ENCODE measurements at places on chromosomes 7 and 10.
A peak's percentile ranks its signal among the peaks of the same experiment; 100 is the strongest.

- no peak for DNase-seq
Observed at GRCh38 chr7:143497008-143497795, 19.5 kb downstream of the TAS2R41 start.

DNA sequence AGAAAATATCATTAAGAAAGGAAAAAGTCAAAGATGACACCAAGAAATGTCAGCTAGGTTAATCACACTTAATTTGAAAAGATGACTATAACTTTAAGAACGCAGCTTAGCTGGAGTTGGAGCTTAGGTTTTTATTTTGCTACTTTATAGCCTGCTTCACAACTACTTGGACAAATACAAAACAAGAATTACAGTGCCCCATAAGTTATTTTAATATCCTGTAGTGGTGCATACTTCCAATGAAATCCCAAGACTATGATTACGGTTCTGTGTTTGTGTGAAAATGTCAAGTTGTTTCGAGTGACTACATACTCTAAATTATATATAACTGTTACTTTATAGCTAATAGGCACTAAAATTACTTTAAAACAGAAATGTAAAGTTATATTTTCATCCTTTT lies 244.6 kb upstream of the MGMT start:
- DNase-seq: no peak

- peak; percentile 33 for DNase-seq
Observed at GRCh38 chr10:100482181-100482833, 19.5 kb downstream of the WNT8B start.

- no peak for DNase-seq
Observed at GRCh38 chr10:14116837-14117236, 213.9 kb downstream of the FRMD4A start.

DNA sequence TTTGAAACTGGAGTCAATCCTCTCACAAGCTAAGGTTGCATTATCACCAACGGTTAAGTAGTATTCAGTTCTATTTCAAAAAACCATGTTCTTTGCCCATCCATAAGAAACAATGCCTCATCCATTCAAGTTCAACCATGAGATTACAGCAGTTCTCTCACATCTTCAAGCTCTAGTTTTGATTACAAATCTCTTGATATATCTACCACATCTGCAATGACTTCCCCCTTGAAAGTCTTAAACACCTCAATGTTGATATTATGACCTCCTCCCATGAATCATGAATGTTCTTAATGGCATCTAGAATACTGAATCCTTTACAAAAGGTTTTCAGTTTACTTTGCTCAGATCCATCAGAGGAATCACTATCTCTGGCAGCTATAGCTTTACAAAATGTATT lies 81.8 kb downstream of the JMJD1C start:
- no peak for DNase-seq

- no peak for DNase-seq
Observed at GRCh38 chr10:127207081-127207480, 10.7 kb upstream of the INSYN2A start.

- DNase-seq: no peak
Observed at GRCh38 chr10:78692071-78692470, 376.7 kb upstream of the ZMIZ1 start.

GRCh38 chr7:14690075-14690474 lies 212.5 kb downstream of the DGKB start:
- DNase-seq: no peak

DNA sequence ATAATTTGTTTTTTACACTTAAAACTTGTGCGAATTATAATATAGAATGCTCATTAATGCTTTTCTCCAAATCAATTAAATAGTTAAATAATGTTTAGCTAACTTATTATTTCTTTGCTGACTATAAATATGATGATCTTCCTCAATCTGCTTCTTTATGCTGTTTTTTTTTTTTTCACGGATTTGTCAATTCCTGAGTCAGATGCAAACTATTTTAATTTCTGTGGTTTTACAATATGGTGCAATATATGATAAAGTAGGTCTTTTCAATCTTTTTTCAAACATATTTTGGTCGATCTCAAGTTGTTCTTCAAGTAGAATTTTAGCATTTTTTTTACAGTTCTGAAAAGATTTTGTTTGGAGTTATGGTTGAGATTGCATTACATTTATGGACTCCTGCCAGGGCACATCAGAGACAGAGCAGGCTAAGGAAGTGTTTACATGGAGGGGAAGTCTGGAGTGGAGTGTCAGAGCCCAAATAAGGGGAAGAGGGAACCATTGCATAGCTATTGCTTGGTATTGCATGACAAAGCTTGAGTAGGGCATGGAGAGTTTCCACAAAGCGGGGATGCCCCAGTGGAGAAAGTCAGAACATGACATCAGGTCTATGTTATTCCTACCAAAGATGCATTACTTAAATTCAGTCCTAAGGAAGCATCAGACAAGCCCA lies 204.4 kb downstream of the OTUD1 start:
- peak; percentile 67 for DNase-seq

- no peak for DNase-seq
Observed at GRCh38 chr10:48600645-48601505, 4.0 kb downstream of the ARHGAP22 start.

GRCh38 chr10:10385831-10386230 lies 631.8 kb upstream of the CELF2 start:
- DNase-seq: no peak

DNA sequence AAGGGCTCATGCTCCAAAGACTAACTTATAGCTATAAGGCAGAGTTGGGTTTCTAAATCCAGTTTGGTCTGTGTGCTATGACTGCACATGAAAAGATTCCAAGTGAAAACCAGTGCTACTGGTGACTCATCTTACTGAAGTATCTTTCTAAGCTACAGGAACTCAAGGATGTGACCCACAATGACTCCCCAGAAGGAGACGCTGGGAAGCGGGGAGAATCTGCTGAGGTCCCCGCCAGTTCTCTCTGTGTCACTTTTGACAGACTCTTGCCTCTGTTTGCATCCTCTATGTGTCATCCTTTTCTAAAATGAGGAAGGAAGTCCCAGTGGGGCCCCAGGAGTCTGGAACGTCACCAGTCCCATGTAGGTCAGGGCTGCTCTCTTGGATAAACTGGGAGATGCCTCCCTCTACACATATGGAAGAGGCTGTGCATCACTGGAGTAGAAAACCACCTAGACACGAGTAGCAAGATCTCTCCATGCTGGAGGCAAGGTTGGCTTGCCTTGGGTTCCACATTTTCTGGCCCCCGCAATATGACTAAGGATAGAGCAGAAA lies 28.8 kb upstream of the GPR26 start:
- DNase-seq: no peak

DNA sequence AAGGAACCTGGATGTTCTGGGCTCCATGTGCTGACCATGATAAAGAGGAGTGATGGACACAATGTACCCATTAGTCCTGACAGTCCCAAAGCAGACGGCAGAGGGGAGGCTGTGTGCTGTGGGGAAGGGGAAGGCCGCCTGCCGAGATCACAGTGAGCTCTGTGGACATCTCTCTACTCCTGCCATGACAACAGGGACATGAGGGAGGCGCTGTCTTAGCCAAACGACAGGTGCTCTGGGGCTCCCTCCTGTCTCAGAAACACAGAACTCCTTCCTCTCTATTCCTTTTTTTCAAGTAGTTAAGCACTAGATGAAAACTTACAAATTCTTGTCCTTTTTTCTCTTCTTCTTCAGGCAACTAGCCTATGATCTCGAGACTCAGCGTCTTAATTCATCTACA lies 113.1 kb downstream of the RNF32 start:
- no peak for DNase-seq

- DNase-seq: no peak
Observed at GRCh38 chr10:108303149-108303548, 1138.6 kb upstream of the SORCS1 start.

GRCh38 chr10:103227416-103227815 lies 18.3 kb upstream of the RPEL1 start:
- no peak for DNase-seq

DNA sequence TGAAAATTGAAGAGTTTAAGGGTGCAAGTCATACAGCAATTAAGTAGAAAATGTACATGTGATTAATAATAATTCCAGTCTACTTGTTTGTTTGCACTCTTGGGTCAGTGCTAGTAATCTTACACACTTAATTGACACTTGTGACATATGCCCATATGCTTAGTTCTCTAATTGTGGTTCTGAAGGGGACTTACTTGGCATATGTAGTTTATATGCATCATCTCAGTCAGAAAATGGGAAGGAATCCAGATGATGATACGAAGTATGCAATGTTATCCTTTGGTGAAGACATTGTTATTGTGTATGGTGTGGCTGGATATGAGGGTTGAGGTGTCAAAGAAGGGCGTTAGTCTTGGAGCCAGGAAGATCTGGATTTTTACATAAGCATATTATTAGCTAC lies 193.5 kb upstream of the HDAC9 start:
- DNase-seq: no peak

GRCh38 chr10:97887399-97887798 lies 37.8 kb downstream of the GOLGA7B start:
- no peak for DNase-seq

DNA sequence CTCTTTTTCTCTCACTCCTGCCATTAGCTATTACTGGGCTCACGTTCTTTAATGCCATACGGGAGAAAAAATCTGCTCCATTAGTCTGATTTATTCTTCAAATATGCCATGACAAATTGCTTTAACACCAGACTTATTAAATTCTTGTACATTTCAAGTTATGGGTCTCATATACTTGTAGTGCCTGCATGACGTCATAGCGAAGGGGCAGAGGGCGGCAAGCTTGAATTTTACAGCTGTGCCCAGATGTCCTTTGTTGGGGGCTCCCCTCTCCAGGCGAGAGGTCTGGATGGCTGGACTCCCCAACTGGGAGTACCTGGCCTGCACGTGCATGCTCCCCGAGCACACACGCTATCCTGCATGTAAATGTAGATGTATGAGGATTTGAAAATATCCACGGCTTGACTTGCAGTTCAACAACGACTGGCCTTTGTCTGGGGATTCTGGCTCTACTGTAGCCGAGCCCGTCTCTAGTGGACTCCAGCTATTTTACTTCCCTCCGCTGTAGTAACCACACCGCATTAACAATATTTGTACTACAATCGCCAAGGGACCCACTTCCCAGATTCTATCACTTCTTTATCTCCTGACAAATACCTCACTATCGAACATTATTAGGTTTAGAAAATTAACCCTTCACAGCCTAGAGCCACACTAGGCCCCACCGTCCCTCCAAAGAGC lies 79.5 kb downstream of the EBF3 start:
- no peak for DNase-seq

- DNase-seq: no peak
Observed at GRCh38 chr10:86373828-86374227, 7.2 kb upstream of the GRID1 start.

DNA sequence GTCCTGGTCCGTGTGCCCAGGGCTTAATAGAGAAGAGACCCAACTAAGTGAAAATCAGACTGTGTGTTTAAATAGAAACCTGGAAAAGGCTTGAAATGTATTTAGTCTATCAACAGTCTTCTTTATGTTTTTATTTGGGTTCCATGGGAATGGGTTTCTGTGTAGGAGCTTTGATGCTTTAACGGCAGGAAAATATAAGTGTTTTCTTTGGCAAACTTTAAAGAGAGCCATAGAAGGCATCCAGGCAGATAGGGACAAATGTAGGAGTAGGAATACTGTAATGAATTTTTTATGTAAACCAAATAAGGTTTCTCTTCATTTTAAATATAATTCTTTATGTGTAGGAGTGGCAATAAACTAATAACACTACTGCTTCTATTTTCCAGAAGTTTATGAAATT lies 989.0 kb downstream of the GATA3 start:
- no peak for DNase-seq

DNA sequence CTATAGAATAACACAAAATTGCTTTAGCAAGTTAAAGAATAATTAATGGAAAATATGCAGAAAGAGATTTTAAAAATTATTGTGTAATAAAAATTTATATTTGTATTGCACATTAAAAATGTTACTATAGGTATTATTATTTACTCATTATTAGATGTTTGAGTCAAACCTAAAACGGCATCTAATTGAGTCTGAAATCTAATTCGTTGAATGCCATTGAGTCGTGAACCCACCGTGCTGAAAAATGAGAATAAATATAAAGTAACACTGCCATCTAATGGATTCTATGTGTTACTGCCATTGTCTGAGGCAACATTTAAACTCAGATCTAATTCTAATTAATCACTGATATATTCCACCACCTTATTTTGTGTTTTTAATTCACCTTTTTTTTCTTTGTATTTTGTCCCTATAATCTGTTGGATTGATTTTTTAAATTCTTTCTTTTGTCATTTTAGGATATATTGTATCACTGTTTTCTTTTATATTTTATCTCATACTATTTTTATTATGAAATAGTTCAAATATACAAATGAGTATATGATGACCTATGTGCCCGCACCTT lies 62.2 kb downstream of the SAMD9 start:
- no peak for DNase-seq

DNA sequence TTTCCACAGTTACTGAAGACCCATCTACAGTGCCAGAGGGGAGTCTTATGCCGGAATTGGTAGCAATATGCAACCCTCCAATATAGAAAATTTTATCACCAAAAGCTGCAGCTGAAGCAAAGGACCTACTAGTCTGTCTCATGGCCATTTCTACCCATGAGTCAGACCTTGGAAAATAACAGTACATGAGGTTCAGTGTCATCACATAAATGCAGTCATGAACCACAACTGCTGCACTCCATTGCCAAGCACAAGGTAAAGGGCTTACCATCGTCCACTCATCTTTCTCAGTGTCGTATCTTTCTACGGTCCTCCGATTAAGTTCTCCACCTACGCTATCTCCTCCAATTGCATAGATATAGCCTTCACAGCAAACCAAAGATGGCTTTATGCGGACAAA lies 21.8 kb downstream of the KBTBD2 start:
- DNase-seq: no peak

- no peak for DNase-seq
Observed at GRCh38 chr10:126736142-126736541, 65.6 kb upstream of the C10orf90 start.

DNA sequence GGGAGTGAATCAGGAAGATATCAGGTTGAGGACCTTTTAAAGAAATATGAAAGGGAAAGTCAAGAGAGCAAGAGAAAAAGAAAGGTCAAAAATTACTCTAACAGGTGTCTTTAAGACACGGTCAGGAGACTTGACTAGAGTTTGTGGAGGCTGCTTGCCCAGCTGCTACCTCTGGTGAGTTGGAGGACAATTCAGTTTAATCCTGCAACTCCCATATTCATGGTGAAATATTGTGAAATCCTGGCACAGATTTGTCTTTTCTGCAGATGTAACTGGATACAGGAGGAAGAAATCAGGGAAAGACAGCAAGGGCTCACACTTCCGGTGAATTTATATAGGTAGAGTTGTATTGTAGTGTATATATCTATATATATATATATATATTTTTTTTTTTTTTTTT lies 93.5 kb downstream of the AKAP9 start:
- no peak for DNase-seq

DNA sequence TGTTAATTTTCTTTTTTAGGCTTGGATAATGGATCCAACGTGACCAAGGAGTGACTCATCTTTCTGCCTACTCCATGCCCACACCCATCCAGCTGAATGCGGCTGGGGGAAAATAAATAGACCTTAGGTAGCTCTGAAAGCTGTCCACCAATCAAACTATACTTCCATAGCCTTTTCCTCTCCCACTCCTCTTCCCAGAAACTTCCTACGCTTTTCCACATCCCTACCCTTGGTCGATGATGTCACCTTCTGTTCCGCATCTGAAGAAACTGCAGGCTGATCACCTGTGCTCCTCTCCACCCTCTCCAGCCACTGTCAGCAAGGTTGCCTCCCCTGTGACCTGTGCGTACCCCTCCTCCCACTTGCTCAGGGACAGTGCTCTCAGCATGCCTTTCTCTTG lies 359.8 kb upstream of the KLF6 start:
- no peak for DNase-seq

All from GDM1 (cell line).